ENCODE measurements at places on chromosomes 1 and 21.

- DNase-seq, result no peak
These were observed 18.2 kb downstream of the DNALI1 start for GRCh38 chr1:37574834-37575480.

DNA sequence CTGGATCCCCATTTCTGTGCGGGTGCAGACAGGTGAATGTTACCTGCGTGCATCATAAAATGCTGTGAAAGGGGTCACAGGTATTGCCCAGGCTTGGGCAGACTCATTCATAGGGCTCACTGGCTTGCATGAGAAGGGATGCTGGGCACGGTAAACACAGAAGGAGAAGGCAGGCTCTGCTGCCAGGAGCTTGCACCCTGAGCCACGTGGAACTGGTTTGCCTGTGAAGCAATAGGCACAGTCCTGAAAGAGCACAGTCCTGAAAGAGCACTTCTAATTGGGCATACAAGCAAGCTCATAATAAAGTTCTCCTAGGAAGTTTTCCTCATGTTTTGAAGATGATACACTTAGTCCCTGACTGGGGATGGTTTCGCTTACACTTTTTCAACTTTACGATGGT is 40.9 kb downstream of the GALNT2 start:
- DNase-seq, result no peak

- no peak for DNase-seq
These were observed 8.7 kb downstream of the KIF21B start for GRCh38 chr1:201014816-201015200.

GRCh38 chr21:35243171-35243570 is 194.1 kb upstream of the RUNX1 start:
- no peak for DNase-seq

GRCh38 chr1:98045211-98045766 is 124.5 kb upstream of the DPYD start:
- DNase-seq, result no peak

All from stimulated activated CD8-positive, alpha-beta memory T cell treated with anti-CD3 and anti-CD28 coated beads, Interleukin-4, amount 100 ng/mL, for 4 hours (primary cell).